ENCODE measurements at places on chromosomes 1 and 21. TPM values are rescaled to one million over a fixed set of nuclear protein-coding genes. Genes with fewer than 3 reads are reported as not detected.

OR2L8 gene
- polyA plus RNA-seq: 0.43 TPM

DTL gene
- 0.11 TPM for polyA plus RNA-seq

GRCh38 chr1:236516929-236517704 lies 6.7 kb upstream of the LGALS8 start:
- no peak for DNase-seq
- H3K4me3 ChIP-seq: peak overlapping the region; percentile 59
- H3K4me1 ChIP-seq: peaks cover 7% of the 10 kb centered on the region
- peaks cover 2% of the 10 kb centered on the region for H3K27me3 ChIP-seq

DNA sequence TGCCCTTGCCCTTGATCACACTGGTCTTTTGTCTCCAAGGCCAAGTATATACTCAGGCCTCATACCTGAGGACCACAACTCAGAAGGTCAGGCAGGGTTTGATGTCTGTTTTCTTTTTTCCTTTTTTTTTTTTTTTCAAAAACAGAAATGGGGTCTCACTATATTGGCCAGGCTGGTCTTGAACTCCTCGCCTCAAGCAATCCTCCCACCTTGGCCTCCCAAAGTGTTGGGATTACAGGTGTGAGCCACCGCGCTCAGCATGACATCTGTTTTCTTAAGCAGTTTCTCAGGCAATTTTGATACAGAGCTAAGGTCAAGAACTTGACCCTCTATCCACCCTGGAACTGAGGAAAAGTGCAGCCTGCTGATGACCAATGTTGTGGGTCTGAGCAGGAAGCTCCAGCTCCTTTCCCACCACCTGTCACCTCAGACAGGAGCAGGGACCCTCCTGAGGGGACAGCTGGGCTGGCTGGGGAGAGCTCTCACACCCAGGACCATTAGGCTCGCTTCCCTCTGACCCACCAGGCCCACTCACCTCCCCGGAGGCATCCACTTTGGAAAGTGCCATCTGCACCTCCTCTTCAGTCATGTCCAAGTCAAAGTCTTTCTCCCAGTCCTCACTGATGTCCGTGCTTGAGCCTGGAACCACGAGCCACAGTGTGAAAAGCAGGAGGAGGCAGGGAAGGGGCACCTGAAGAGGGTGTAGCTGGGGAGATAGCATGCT lies 5.7 kb downstream of the TSSK3 start:
- H3K27ac ChIP-seq: no peak overlapping the region
- no peak overlapping the region for H3K4me3 ChIP-seq
- DNase-seq: no peak
- H3K4me1 ChIP-seq: peaks cover 17% of the 10 kb centered on the region

GRCh38 chr1:24045771-24046170 lies 65.6 kb upstream of the SRSF10 start:
- H3K4me3 ChIP-seq: no peak overlapping the region
- H3K4me1 ChIP-seq: no peaks in the 10 kb centered on the region
- DNase-seq: no peak

DNA sequence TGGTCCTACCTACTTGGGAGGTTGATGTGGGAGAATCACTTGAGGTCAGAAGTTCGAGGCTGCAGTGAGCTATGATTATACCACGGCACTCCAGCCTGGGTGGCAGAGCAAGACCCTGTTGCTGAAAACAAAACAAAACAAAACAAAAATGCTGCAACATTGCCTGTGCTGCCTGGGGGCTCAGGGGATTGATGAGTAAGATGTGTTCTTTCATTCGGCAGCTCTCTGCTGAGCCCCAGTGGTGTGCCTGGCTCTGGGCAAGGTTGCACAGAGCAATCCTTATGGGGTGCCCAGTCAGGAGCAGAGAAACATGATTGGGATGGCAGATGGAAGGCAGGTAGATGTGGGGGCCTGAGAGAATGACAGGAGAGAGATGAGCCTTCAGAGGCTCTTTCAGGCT lies 28.6 kb upstream of the KDM4A start:
- H3K27ac ChIP-seq: no peak overlapping the region
- no peak for DNase-seq
- no peaks in the 10 kb centered on the region for H3K36me3 ChIP-seq
- no peak overlapping the region for H3K4me3 ChIP-seq
- H3K4me1 ChIP-seq: no peaks in the 10 kb centered on the region

DNA sequence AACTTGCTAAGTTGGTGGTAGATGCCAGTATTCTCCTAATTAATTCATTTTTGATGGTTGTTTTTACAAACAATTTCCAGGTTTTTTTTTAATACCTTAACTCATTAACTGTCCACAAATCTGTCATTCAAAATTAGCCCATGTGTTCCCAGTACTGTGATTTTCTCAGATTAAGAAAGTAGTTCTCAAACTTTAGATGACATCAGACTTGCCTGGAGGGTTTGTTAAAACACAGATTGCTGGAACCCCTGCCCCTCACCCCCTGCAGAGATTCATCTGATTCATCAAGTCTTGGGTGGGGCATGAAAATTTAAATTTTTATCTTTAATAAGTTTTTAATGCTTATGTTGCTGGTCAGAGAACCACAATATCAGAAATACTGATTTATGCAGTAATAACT lies 130.5 kb downstream of the BACH1 start:
- H3K4me1 ChIP-seq: no peaks in the 10 kb centered on the region
- H3K27ac ChIP-seq: no peak overlapping the region
- H3K36me3 ChIP-seq: no peaks in the 10 kb centered on the region
- no peak overlapping the region for H3K4me3 ChIP-seq
